ENCODE measurements at places on chromosomes 4 and X. TPM values are rescaled to one million over a fixed set of nuclear protein-coding genes. Genes with fewer than 3 reads are reported as not detected.

GRCh38 chr4:166498546-166498945, 625.5 kb downstream of the TLL1 start:
- peak; percentile 32 for DNase-seq

GRCh38 chr4:2182994-2183393, 58.9 kb downstream of the HAUS3 start:
- no peak for DNase-seq

DNA sequence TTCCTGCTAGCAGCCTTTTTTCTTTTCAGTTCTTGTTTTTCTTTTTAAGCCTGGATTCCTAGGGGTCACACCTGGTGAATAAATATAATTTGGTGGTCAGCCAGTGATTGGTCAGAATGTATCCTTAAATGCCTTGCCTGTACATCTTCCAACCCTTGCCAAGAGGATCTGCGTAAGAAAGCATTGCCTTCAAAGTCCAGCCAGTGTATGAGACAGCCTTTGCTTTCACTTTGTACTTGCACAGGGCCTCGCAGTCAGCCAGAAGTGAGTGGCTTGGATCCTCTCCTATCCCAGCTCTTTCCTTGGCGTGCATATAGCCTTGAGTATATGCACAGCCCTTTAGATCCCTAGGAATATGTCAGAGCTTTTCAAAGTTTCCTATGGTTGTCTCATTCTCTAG, 22.2 kb downstream of the KANTR start:
- no peak for DNase-seq

SPANXB1 gene
- not detected for polyA plus RNA-seq

PQBP1 gene
- polyA plus RNA-seq: 64.5 TPM

MAMLD1 gene
- polyA plus RNA-seq: 16.0 TPM

GRCh38 chr4:170666909-170667308, 577.2 kb upstream of the AADAT start:
- no peak for DNase-seq

- no peak for DNase-seq
These were observed 22.5 kb upstream of the SLC25A4 start for GRCh38 chr4:185120631-185120946.

GRCh38 chrX:103716962-103717361, 6.3 kb downstream of the TMEM31 start:
- DNase-seq: no peak

GALNTL6 gene
- 0.47 TPM for polyA plus RNA-seq

DNA sequence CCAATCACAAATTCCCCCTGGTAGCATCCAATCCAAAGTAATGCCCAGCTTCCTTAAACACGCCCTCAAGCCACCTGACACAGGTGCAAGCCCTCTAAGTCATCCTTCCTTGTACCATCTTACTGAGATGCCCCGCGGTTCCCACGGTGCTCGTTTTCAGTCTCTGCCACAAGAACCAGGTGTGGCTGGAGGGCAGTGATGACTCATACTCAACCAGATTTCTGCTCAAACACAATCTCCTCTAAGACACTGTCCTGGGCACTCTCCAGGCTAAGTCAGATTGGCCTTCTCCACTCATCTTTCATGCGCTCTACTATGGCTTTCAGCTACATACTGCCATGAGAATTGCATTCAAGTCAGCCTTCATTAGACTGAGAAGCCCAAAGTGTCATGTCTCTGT, 3.5 kb downstream of the SH3KBP1 start:
- no peak for DNase-seq

DNA sequence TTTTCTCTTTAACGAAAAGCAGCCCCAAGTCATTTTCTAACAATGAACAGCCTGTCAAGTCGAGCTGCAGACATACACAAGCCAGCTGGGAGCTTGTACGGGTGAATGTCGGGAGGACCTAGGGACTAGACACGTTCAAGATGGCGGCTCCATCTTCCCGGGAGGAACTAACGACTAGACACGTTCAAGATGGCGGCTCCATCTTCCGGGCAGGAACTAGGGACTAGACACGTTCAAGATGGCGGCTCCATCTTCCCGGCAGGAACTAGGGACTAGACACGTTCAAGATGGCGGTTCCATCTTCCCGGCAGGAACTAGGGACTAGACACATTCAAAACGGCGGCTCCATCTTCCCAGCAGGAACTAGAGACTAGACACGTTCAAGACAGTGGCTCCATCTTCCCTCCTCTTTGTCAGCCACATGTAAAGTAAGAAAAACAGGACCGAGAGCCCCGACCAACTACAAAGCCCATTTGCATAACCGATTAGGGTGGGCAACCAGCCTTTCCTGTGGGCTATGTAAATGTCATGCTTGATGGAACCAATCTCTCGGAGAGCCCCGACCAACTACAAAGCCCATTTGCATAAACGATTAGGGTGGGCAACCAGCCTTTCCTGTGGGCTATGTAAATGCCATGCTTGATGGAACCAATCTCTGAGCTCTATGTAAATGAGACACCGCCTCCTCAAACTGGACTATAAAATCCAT, 175.5 kb downstream of the DHRSX start:
- DNase-seq: peak; percentile 52

Measured in forelimb muscle (tissue), 1 donor.